ENCODE measurements at places on chromosomes 4 and X. TPM values are rescaled to one million over a fixed set of nuclear protein-coding genes. Genes with fewer than 3 reads are reported as not detected.

PAGE4 gene
- not detected for total RNA-seq

UGT8 gene
- not detected for total RNA-seq

KCNIP4 gene
- not detected for total RNA-seq

SSX2B gene
- total RNA-seq, result not detected

AGA gene
- total RNA-seq, result 27.4 TPM

NDST4 gene
- not detected for total RNA-seq

SCML2 gene
- 2.2 TPM for total RNA-seq

LRPAP1 gene
- 66.4 TPM for total RNA-seq

DCAF12L1 gene
- total RNA-seq, result not detected

RNF128 gene
- not detected for total RNA-seq

SPANXN4 gene
- not detected for total RNA-seq

FAM47A gene
- total RNA-seq, result not detected

MAGEE1 gene
- total RNA-seq, result 4.9 TPM

ASB5 gene
- total RNA-seq, result not detected

RHOXF2 gene
- total RNA-seq, result not detected

PI4K2B gene
- total RNA-seq, result 42.2 TPM

GAK gene
- 163 TPM for total RNA-seq

MAGEB2 gene
- total RNA-seq, result not detected

IL1RAPL1 gene
- not detected for total RNA-seq

CLCN4 gene
- not detected for total RNA-seq

CABS1 gene
- not detected for total RNA-seq

RAB39B gene
- 7.5 TPM for total RNA-seq
